Cerebellar nuclear complex (tissue), 1 donor: ENCODE measurements at places on chromosomes 16 and 17.

GRCh38 chr16:87127061-87127765 lies 190.0 kb downstream of the C16orf95 start:
- no peak for DNase-seq

GRCh38 chr16:75458029-75458428 lies 6.5 kb downstream of the TMEM170A start:
- no peak for DNase-seq

GRCh38 chr17:37174205-37174604 lies 201.6 kb upstream of the C17orf78 start:
- no peak for DNase-seq

GRCh38 chr16:87331241-87331801 lies 14.1 kb upstream of the C16orf95 start:
- DNase-seq: no peak

GRCh38 chr16:27445502-27446175 lies 43.7 kb downstream of the IL21R start:
- no peak for DNase-seq

DNA sequence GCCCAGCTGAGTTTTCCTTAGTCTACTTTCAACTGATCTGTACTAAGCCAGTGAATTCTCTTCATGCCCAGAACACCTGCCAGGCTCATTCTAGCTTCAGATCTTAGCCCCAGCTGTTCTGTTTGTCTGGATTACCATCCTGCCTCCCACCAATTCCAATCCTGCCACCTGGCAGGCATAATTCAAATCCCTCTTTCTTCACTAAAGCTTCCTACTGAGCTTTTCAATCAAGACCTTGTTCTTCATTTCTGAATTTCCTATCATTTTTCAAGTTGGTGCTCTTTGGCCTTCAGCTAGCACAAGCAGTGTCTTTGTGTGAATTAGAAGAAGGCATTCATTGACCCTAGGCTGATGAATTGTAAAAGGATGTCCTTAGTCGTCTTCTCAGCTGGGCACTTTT lies 357.6 kb downstream of the UTP18 start:
- no peak for DNase-seq

DNA sequence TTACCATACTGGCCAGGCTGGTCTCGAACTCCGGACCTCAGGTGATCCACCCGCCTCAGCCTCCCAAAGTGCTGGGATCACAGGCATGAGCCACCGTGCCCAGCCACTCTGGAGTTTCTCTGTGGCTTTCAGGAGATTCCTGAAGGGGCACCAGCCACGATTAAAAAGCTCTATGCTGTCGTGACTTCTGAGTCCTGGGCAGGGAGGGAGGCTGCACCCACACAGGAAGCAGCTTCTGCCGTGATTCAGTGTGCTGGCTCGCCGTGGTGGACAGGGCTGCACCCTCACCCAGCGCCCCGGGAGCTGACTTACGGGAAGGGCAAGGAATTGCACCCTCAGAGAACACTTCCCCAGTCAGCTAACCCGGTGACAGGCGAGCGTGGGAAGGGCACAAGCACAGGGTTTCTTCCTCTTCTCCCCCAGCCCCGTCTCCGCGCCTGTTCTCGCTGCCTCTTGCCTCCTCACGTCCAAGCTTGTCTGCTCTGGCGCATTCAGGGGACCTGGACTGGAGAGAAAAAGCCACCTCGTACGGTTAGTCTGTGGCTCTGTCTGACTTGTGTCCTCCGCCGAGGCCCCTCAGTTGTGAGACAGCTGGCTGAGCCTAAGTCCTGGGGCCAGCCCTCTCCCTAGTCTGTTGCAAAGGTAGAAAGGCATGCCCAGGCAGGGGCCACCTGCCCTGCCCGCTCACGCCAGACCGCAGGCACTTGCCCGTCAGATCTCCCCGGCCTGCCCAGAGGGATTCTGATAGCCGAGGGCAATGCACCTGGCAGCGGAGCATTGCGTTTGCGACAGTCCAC lies 145.0 kb downstream of the SEC14L1 start:
- DNase-seq: no peak

DNA sequence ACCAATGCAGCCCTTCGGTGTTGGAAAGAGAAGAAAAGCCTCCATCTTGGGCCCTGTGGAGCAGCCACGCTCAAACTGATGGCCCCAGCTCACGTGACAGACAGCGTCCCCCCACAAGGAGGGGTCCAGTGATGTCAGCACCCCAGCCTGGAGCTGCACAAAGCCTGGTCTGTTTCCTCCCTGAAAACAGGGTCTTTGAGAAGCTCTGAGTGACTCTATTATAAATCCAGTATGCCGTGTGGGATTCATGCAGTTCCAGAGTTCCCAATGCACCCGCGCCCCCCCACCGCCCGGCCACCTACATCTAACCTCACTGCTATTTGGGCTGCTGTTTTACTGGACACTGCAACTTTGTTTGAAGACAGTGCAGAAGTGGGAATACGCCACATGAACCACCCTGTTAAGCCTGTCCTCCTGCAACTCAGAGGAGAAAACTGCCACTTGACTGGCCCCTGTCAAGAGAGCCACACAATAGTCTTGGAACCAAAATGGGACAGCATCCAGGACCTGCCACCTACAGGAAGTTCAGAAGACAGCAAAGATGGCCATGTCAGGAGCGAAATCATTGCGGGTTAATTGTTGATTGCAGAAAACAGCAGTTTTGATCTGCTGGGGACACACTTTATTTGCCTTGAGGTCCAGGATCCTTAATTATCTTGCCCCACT lies 33.1 kb downstream of the PMP22 start:
- no peak for DNase-seq

- DNase-seq: no peak
Measured at GRCh38 chr16:52705122-52705521, 158.2 kb upstream of the TOX3 start.

- DNase-seq: no peak
Measured at GRCh38 chr17:28906276-28906675, 3.4 kb upstream of the DHRS13 start.

GRCh38 chr17:39568702-39569101 lies 39.0 kb downstream of the NEUROD2 start:
- DNase-seq: no peak

- no peak for DNase-seq
Measured at GRCh38 chr16:85200471-85201278, 88.4 kb upstream of the CIBAR2 start.

GRCh38 chr17:44170499-44171201 lies at the start of gene ASB16:
Gene ASB16 (plus strand): TSS chr17:44170704. CDS start chr17:44170790, 86 bp downstream.
- peak; percentile 64 for DNase-seq

DNA sequence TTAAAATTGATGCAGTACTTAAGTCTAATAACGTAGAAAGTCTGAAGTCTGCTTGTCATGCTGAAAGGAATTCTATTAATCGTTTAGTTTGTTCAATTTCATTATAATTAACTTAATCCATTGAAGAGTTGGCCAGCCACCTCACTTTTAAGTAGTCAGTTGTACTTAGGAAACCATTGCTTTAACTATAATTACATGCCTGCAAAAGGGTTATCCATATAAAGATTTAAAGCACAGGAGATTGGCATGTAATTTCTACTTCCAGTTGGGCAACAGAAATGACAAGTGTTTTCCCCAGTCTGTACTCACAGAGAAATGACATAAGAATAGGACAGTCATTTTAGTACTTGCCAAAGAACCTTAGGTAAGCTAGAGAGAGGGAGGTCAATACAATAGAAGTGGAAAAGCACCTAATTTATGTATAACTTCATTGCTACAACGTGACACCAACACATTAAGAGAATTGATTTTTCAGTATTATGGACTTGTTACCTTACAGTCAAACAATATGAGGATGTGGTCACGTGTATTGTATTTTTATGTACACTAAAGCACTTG lies 3.7 kb upstream of the USP32 start:
- no peak for DNase-seq

DNA sequence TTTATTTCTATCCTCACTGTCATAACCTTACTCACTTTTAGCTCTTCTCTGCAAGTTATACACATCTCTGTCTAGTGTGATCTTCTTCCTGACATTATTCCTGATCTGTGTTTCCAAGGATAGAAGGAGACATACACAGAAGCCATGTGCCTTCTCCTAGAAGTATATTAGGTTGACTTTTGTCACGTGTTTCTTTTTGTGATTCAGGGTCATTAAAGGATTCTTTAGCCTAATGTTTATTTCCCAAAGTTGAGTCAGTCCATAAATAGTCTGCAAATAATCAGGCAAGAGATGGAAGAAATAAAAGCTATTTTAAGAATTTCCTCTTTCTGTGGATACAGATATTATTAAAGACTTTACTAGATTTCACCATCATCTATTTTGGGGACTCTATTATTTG lies 214.1 kb upstream of the GOT2 start:
- DNase-seq: no peak

- DNase-seq: no peak
Measured at GRCh38 chr16:66923866-66924265, 1.5 kb downstream of the RRAD start.

- no peak for DNase-seq
Measured at GRCh38 chr16:2428051-2428783, 1.0 kb upstream of the CCNF start.

DNA sequence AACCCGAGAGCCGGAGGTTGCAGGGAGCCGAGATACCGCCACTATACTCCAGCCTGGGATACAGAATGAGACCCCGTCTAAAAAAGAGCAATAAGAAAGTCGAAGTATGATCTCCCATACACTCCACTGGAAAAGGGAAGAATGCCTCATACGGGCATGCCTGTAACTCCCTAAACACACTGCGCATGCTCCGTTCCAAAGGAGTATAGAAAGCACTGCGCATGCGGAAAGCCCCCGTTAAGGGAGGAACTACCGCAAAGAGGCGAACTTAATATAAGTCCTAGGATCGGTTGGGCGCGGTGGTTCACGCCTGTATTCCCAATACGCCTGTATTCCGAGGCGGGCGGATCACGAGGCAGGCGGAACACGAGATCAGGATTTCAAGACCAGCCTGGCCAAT lies 313.1 kb upstream of the ERCC4 start:
- DNase-seq: no peak

GRCh38 chr17:57464191-57464864 lies 208.0 kb downstream of the MSI2 start:
- DNase-seq: no peak

DNA sequence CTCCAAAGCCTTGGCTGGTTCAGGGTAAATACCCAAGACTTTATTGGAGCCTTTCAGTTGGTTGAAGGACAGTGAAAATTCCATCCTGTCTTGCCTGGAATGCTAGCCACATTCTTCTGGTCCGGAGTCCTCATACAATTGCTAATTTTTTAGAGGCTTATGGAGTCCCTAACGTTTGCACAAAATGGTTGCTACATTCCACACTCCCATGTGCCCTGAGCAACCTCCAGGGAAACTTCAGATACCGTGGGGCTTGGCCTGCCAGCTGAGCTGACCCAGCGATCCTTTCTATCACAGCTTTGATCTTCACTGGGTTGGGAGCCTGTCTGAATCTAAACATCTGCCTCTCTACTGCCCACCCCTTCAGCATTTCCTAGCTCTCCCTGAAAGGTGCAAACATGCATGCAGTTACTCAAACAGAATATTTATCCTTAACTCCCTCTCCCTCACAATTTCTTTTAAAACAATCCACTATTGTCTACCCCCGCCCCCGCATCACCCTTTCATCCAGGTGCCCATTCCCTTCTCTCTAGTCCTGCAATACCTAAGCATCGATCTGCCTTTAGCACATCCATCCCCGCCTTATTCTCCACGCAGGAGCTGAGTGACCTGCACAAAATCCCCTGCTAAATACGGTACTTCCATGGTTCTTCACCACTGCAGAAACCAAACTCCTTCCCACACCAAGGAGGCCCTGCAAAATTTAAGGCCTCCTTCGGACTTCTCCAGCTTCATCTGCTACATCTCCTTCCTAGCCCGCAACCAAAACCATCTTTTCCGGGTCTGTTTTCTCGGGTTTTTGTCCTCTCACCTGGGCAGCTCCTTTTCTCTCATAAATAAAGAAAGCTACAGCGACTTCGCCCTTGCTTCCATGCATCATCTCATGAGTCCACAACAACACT lies 810 bp upstream of the GAN start:
- no peak for DNase-seq

DNA sequence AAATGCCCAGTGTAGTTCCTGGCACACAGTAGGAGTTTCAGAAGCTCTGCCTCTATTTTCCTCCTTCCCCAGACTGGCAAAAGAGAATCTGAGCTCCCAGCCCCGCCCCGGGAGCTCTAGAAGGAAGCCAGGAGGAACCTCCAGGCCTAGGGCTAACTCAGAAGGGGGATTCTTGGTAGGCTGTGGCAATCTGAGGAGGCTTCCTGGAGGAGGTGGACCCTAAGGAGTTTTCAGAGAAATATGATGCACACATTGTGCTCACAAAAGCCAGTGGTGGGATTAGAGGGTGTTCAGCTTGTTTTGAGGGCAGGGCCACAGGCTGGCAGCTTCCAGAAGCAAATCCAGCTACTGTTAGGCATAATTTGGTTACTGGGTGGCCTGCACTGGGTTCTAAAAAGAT lies 10.0 kb downstream of the ADGRG1 start:
- DNase-seq: no peak

DNA sequence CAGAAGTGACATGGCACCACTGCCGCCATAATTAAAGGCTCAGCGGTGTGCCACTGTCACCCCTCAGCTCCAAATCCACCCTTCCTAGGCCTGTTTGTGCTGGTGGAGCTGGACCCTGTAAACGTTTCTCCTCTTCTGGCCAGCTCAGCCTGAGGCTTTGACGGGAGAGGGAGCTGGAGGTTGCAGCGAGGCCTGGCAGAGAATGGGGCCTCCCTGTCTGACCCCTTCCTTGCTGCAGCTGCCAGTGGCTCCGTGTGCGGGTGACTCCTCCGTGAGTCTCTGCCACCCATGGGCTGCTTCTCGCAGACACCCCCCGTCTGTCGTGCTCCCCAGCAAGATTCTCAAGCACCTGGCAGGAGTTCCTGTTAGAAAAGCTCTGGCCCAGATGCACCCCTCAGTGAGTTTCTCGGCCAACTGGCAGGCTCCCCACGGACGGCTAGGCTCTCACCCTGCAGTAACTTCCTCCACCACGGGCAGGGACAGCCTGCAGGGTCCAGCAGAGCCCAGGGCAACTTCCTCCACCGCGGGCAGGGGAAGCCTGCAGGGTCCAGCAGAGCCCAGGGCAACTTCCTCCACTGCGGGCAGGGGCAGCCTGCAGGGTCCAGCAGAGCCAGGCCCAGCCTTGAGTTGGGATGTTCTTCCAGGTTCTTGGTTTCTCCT lies 4.7 kb upstream of the CHMP6 start:
- DNase-seq: no peak

DNA sequence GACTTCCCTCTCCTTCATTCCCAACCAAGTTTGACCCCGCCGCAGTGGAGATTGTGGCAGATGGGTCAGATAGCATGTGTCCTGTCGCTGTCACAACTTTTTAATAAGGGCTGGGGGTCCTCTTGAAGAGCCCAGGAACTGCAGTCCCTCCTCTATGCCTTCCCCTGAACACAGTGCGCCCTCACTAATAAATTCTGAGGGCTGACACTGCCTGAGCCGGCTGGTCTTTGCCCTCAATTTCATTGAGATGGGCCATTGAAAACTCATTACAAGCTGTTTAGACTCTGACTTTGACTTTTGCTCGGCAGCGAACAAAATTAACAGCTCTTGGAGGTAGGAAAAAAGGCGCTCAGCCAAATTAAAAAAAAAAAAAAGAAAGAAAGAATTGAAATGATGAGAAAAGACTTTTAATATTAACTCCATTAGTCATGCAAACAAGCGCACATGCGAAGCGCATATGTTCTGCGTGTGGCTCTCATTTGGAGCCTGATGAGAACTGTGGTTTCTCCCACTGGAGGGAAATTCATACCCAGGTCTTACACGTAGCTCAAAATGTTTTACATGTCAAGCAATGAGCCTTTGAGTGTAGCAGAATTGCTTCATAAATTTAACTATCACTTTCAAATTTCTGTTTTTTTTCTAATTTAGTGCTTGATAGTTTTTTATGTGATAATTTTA lies 704.7 kb downstream of the WWOX start:
- no peak for DNase-seq

GRCh38 chr17:72761431-72761830 lies 331.1 kb downstream of the SLC39A11 start:
- no peak for DNase-seq
